ENCODE measurements at places on chromosomes 1 and 21.
A peak's percentile ranks its signal among the peaks of the same experiment; 100 is the strongest.

GRCh38 chr1:245671966-245672767, 517.4 kb downstream of the KIF26B start:
- no peak for DNase-seq

- no peak for DNase-seq
These were observed at the start of gene MX1 for GRCh38 chr21:41425954-41426675. Gene MX1, plus strand, starts transcription at chr21:41426239. Its CDS starts 5,832 bp downstream, at chr21:41432071.

DNA sequence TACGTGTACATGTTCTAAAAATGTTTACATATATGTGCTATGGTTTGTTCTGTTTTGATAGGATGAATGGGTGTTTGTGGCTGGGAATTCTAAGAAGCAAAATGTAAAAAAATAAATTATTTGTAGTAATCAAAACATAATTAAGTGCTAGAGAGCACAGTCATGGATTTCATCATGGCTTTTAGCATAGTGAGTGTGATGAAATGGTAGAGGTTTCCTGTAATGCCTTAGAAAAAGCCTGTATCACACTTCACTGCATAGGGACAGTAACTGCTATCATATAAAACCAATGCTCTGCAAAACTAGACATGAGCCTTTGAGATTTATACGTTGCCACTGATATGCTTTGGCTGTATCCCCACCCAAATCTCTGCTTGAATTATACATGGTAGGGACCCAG, 99.8 kb downstream of the PTGER3 start:
- no peak for DNase-seq

GRCh38 chr1:214281720-214282629, 1.0 kb downstream of the SMYD2 start:
- peak; percentile 34 for DNase-seq

DNA sequence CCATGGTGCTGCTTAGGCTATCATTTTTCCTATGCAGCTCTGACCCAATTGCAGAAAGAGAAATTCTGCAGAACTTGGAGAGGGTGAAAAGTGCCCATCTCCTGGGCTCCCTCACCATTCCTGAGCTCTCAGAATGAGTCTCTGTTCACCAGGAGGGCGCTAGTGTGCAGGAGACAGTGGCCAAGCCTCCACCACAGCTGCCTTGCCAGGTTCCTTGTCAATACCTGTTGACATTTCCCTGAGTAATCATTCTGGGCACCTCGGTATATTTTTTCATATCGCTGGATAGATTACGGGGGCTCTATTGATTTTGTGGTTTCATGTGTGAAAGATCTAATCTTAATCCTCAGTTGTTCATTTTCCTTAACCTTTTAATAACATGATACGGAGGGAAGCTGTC, 13.0 kb upstream of the C8B start:
- no peak for DNase-seq

DNA sequence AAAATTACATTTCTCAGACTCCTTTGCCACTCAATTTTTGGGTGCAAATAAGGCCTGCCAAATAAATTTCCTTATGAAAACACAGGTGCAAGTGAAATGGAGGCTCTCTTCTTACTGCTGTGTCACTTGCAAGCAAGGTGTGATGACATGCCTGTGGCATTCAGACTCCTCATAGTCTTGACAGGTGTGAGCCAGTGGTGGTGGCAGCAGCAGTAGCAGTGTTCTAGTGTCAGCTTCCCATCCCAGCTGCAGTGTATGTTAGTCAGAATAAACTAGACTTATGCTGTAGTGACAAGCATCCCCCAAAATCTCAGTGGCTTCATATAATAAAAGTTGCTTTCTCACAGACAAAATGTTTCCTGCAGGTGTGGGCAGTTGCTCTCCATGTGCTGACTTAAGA, 3.8 kb upstream of the EEIG2 start:
- DNase-seq, result no peak

DNA sequence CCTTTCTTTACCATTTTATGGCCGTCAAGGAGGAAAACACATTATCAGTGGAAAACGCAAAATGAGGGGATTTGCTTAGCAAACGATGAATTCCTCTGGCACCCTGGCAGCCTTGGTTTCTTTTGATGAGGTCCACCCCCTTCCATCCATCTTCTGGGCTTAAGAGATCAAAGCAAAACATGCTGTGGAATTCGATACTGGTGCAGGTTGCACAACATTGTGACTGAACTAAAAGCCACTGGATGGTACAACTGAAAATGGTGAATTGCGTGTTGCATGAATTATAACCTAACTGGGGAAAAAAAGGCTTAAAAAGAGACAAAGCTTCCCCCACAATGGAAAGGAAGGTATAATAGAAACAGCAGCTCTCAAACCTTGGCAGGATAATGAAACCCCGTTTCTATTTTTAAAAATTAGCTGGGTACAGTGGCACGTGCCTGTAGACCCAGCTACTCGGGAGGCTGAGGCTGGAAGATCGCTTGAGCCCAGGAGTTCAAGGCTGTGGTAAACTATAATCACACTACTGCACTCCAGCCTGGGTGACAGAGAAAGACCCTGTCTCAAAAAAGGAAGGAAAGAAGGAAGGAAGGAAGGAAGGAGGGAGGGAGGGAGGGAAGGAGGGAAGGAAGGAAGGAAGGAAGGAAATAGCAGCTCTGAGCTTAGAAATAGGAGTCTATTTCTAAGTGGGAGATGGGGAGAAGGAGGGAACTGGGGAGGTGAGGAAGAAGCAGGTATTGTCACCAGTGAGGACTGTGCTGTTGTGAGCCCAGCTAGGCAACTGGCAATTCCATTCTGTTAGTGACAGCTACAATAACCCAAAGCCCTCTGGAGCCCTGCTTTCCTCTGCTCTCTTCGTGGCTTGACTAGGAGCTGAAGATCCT, 29.0 kb upstream of the LGALS8 start:
- no peak for DNase-seq

GRCh38 chr1:68848017-68848416, 351.1 kb upstream of the DEPDC1 start:
- DNase-seq, result no peak

DNA sequence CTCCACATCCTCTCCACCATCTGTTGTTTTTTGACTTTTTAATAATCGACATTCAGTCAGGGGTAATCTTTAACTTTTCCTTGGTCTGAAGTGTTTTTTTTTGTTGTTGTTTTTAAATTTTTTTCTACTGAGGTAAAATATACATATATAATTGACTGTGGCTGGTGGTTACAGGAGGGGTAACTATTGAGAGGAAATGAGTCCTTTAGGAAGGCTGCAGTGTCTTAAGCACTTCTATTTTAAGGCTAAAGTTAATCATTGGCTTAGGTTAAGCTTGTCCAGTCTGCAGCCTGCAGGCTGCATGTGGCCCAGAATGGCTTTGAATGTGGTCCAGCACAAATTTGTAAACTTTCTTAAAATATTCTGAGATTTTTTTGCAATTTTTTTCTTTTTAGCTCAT, 172.5 kb downstream of the CTH start:
- DNase-seq, result no peak

DNA sequence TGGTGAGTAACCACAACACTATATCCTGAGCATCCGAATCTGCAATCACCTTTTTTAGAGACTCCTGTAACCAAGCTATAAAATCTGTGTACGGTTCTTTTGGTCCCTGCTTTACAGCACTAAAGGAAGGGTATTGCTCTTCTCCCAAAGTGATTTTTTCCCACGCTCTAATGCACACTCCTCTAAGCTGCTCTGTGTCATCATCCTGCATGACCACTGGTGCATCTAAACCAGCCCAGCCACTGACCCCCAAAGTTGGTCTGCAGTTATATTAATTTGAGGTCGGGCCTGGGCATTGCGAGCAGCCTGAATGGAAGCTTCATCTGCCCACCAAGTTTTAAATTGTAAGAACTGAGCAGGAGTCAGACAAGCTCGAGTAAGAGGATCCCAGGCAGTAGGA, 480.0 kb downstream of the PTPRU start:
- DNase-seq, result no peak

GRCh38 chr1:214438075-214438474, 113.3 kb downstream of the PTPN14 start:
- no peak for DNase-seq

- no peak for DNase-seq
These were observed 51.8 kb upstream of the SYT14 start for GRCh38 chr1:209886219-209886536.

GRCh38 chr1:204971517-204972336, 71.3 kb upstream of the CNTN2 start:
- DNase-seq, result no peak

GRCh38 chr1:36591278-36591677, 108.6 kb upstream of the CSF3R start:
- no peak for DNase-seq

- no peak for DNase-seq
These were observed 27.1 kb upstream of the KCTD3 start for GRCh38 chr1:215539803-215540570.

DNA sequence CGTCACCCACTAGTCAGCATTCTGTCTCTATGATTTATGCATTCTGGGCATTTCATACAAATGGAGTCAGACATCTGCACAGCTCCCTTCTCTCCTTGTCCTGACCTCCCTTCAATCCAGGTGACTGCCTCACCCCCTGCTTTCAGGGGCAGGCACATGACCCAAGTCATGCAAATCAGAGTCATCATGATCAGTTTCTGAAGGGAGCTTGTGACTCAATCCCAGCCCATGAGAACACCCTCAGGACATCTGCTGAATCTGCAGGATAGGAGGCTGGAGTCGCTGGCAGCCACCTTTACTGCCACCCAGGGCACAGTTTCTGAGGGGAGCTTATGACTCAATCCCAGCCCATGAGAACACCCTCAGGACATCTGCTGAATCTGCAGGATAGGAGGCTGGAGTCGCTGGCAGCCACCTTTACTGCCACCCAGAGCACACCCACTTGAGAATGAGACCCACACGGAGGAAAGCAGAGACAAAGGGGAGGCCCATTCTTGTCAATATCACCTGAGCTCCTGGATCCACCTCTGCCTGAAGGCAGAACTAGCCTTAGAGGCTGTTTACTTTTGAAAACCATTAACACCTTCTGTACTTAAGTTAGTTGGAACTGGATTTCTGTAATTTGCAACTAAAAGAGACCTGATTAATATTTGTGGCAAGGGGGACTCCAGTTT, 62.3 kb upstream of the SLC25A33 start:
- DNase-seq, result no peak

DNA sequence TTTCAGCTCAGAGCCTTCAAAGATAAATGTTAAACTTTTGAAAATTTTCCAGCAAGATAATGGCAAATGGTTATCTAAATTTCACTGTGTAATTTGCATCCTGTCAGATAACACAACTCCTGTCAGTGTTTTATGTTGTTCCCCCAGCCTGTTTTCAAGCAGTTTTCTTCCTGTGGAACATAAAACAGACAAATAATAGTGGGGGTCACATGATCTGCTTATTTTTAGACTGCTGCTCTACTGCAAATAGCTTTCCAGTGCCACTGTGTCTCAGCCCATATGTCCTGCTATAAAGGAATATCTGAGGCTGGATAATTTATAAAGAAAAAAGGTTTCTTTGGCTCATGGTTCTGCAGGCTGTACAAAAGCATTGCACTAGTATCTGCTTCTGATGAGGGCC, 32.2 kb downstream of the FMO3 start:
- DNase-seq, result no peak

DNA sequence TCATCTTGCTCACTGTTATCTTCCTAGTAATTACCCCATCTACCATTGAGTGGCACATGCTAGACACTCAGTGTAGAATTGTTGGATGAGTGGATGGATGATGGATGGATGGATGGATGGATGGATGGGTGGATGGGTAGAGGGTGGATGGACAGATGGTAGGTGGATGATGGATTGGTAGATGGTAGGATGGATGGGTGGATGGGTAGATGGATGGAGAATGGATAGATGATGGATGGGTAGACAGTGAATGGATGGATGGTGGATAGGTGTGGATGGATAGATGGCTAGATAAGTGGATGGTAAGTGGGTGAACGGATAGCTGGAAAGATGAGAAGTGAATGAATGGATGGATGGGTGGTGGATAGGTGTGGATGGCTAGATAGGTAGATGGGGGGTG, 165.3 kb upstream of the KLHDC7A start:
- no peak for DNase-seq

GRCh38 chr1:70353601-70354331, 756 bp downstream of the ANKRD13C start:
- DNase-seq, result no peak

GRCh38 chr1:177517546-177517945, 346.8 kb downstream of the BRINP2 start:
- DNase-seq, result no peak

GRCh38 chr21:44966135-44967081, 26.6 kb downstream of the SLX9 start:
- DNase-seq, result no peak

DNA sequence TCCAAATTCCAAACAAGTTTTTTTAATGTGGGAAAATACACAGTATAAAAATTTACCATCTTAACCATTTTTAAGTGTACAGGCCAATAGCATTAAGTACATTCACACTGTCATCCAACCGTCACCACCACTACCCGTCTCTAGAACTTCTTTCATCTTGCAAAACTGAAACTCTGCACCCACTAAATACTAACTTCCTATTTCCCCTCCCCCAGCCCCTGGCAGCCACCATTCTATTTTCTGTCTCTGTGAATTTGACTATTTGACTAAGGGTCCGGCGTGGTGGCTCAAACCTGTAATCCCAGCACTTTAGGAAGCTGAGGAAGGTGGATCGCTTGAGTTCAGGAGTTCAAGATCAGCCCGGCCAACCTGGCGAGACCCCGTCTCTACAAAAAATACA, 36.1 kb downstream of the CLSTN1 start:
- no peak for DNase-seq

GRCh38 chr1:158933621-158934020, 2.3 kb downstream of the PYHIN1 start:
- DNase-seq, result no peak

DNA sequence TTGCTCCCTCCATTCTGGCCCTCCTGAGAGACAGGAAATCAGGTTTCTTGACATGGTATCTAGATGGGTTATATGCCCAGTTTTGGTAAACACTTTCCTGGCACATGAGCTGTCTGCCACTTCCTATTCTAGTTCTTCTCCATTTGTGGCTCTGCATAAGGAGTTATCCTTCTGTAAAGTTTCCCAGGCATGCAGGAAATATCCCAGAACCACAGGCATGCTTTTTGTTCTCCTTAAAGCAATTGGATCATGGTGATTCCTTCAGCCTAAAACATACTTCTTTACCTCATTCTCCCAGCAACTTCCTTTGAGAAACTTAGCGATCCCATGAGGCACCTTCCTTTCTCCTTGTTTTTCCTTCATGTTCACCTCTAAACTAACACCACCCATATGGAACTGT, 199.8 kb downstream of the CRB1 start:
- no peak for DNase-seq

DNA sequence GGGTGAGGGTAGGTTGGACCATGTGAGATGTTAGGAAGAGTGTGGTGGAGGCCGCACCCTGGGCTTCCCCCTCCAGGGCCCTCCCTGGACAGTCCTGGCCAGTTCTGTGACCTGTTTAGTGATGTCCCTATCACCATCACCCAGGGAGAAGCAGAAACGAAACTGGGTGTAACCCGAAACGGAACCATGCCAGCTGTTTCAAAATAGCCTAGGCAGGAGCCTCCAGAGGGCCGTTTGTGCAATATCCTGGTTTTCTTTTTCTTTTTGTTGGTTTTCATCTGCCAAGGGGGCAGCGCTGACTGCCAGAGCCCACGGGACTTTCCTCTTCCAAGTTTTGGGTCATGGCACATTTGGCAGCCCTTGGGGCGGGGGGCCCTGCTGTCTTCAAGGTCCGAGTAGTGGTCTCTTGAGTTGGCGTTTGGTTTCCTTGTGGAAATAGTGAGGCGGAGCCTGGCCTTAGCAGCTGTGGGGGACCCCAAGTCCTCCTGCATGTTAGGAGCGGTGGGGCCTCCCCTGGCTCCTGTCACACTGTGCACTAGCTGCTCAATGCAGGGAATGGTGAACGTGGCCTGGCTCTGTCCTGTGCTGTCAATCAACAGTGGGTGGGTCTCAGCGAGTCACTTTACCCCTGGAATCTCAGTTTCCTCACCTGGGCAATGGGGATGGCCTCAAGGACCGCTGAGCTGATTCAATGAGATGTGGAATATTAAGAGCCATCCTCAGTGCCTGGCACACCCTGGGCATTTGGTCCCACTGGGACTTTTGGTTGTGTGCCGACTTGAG, 90.7 kb downstream of the ARHGEF10L start:
- no peak for DNase-seq
